LNCaP clone FGC (cell line): ENCODE measurements at places on chromosomes 5 and 9.

- DNase-seq = no peak
Observed at GRCh38 chr9:122785269-122785668, 3.5 kb upstream of the OR5C1 start.

DNA sequence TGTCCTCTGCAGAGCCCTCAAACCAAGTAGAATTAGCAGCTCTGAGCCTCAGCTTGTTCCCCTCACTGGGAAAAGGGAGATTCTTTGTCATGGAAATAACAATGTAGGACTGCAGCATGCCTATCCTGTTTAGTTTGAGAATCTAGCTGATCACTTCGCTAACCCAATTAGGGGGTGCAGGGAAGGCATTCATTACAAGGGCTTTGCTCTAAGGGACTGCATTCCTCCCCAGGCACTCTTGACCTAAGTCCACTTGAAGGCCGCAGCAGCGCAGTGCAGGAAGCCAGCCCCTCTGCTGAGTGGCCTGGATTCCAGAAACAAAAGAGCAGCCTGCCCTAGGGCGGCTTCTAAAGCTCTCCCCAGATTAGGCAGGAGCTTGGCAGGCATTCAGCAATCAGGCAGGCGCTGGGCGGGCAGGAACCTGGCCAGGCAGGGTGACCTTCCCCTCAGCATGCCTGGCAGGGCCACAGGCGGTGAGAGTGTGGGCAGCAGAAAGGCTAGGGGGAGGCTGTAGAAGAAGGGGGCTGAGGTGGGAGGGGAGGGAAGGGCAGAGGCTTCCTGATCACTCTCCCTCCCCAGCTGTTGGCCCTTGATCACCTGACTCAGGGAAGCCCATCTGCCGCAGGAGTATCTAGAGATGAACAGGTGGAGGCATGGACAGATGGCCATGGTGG lies 24.8 kb downstream of the CCNJL start:
- DNase-seq = no peak

- DNase-seq = no peak
Observed at GRCh38 chr9:126604059-126605055, 9.4 kb upstream of the LMX1B start.

DNA sequence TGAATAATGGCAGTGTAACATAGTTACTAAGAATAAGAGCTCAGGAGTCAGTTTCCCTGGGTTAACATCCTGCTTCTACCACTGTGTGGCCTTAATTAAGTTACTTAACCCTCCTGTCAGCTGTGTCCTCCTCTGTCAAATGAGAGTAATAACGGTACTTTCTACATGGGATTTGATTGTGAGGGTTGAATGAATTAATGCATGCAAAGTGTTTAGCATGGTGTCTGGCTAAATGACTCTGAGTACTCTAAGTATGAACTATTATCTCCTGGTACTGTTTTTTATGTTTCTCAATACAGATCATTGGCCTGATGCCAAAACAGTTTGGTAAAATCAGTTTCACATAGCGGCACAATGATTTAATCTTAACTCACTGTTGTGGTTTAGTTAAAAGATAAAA lies 19.6 kb downstream of the ZNF131 start:
- no peak for DNase-seq

GRCh38 chr9:76374783-76375559 lies 19.3 kb downstream of the RFK start:
- peak; percentile 81 for DNase-seq

GRCh38 chr5:157874861-157875260 lies 15.9 kb upstream of the CLINT1 start:
- DNase-seq = no peak

GRCh38 chr5:168893283-168893682 lies 314.1 kb upstream of the PANK3 start:
- no peak for DNase-seq

DNA sequence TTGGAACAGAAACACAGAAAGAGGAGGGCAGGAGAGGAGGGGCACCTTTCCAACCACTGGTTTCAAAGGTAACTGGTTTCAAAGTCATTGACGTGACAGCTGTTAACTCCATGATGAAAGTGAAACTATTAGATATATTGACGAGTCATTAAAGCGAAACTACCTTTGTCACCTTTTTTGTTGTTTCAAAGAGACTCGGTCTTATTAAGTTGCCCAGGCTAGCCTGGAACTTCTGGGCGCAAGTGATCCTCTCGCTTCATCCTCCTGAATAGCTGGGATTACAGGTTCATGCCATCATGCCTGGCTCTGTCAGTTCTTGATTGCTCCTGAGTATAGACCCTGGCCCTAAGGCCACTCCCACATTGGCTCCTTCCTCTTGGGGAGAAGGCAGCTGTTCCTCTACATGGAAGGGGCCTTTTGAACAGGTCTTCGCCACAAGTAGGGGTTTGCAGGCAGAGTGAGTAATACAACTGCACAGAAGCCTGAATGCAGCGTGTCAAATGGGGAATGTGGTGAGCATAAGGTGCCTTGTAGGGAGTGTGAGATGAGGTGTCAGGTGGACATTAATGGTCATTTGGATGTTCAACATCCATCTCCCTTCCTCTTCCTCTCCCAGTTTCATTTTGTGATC lies 3.4 kb upstream of the F12 start:
- no peak for DNase-seq

- no peak for DNase-seq
Observed at GRCh38 chr5:36596247-36596646, 10.2 kb upstream of the SLC1A3 start.
